Glutamatergic neuron (in vitro differentiated cells): ENCODE measurements at places on chromosomes 4 and X. TPM values are rescaled to one million over a fixed set of nuclear protein-coding genes. Genes with fewer than 3 reads are reported as not detected.

DNA sequence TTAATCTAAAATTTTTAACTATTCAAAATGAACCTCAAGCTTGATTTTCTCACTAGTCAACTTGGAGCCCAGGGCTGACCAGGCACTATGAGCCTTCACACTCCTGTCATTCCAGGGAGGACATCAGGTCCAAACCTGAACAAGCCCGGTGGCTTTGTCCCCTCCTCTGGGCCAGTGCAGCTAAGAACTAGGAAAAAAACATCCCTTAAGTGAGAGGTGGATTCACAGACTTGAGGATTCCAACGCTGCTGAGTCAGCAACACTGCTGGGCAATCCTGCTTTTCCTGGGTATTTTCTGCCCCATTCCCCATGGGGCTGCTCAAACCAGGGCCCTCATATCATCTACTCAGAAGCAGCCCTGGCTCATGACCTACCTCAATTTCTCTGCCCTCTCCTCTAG is 4.0 kb downstream of the RNF212 start:
- peak overlapping the region; percentile 3 for H3K4me3 ChIP-seq
- H3K27me3 ChIP-seq = peaks cover 7% of the 10 kb centered on the region
- H3K27ac ChIP-seq = no peak overlapping the region

GRCh38 chr4:71367546-71367945 is 28.7 kb downstream of the SLC4A4 start:
- H3K36me3 ChIP-seq = no peaks in the 10 kb centered on the region
- no peaks in the 10 kb centered on the region for H3K27me3 ChIP-seq
- peaks cover 11% of the 10 kb centered on the region for H3K4me1 ChIP-seq
- no peak overlapping the region for H3K27ac ChIP-seq
- no peak overlapping the region for H3K4me3 ChIP-seq

DNA sequence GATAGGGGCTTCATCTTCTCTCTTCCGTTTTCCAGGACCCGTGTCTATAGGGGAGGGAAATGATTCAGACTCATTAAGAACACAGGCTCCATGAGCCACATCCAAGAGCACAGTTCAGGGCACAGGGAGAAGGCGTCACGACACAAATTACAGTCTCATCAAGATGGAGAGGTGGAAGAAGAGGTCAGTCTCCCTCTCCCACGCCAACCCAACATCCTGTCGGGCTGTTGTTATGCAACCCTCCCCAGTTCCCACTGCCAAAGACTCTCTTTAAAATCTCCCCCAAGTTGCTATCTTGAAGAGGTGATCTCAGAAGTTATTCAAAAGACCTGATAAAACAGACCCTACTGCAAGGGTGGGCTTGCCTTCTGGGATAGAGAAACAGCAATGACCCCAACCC is 12.6 kb downstream of the ZMYM3 start:
- no peak overlapping the region for H3K27ac ChIP-seq
- H3K36me3 ChIP-seq = no peaks in the 10 kb centered on the region
- no peak for DNase-seq
- no peak overlapping the region for H3K4me3 ChIP-seq
- no peaks in the 10 kb centered on the region for H3K4me1 ChIP-seq
- peaks cover 2% of the 10 kb centered on the region for H3K27me3 ChIP-seq

GRCh38 chr4:32133734-32134133 is 1413.6 kb downstream of the PCDH7 start:
- no peak for DNase-seq
- no peak overlapping the region for H3K27ac ChIP-seq
- H3K27me3 ChIP-seq = no peaks in the 10 kb centered on the region
- no peaks in the 10 kb centered on the region for H3K36me3 ChIP-seq
- no peaks in the 10 kb centered on the region for H3K4me1 ChIP-seq

DNA sequence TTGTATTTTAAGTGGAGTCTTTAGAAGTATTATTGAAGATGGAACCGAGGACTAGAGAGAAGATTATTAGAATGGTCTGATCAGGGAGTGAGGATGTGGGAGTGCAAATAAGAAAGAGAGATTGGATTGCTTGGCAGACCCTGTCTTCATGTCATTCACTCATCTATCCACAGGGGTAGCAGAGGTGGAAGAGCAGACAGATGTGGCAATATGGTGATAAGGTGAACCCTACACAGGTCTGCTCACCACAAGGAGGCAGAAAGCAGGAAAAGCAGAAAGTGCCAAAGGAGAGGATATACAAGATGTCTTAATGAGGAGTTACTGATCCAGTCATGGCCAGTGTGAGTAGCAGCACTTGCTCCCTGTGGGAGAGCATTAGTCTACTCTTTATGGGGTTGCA is 129.4 kb downstream of the MAGEE2 start:
- no peaks in the 10 kb centered on the region for H3K27me3 ChIP-seq
- peaks cover 6% of the 10 kb centered on the region for H3K36me3 ChIP-seq
- H3K27ac ChIP-seq = no peak overlapping the region
- H3K4me3 ChIP-seq = no peak overlapping the region
- no peak for DNase-seq

DNA sequence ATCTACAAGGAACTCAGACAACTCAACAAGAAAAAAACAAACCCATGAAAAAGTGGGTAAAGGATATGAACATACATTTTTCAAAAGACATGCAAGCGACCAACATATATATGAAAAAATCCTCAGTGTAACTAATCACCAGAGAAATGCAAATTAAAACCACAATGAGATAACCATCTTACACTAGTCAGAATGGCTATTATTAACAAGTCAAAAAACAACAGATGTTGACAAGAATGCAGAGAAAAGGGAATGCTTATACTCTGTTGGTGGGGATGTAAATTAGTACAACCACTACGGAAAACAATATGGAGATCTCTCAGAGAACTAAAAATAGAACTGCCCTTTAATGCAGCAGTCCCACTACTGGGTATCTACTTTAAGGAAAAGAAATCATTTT is 12.1 kb downstream of the NIPAL1 start:
- no peaks in the 10 kb centered on the region for H3K27me3 ChIP-seq
- no peak for DNase-seq
- H3K4me3 ChIP-seq = no peak overlapping the region
- H3K36me3 ChIP-seq = no peaks in the 10 kb centered on the region
- H3K27ac ChIP-seq = no peak overlapping the region

DNA sequence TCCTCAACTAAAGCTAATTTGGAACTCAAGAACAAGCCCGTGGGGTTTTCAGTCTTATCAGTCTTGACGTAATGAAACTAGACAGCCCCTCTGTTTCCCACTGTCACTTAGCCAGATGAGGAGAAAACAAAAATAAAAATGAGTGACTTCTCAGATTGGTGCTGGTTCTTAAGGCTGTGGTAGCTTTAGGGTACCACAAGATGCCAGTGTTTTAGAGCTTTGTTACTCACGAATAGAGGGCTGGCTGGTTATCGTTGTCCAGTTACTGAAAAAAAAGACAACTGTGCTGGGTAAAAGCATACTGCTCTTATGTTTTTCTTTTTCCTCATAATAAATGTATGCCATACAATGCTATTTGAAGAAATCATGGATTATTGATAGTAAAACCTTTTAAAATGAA is 796.7 kb downstream of the RAPGEF2 start:
- no peak for DNase-seq
- no peak overlapping the region for H3K4me3 ChIP-seq
- H3K36me3 ChIP-seq = no peaks in the 10 kb centered on the region
- peaks cover 3% of the 10 kb centered on the region for H3K4me1 ChIP-seq
- peaks cover 1% of the 10 kb centered on the region for H3K27me3 ChIP-seq
- H3K27ac ChIP-seq = no peak overlapping the region

- no peak overlapping the region for H3K4me3 ChIP-seq
- no peak for DNase-seq
- H3K27me3 ChIP-seq = no peaks in the 10 kb centered on the region
- H3K27ac ChIP-seq = no peak overlapping the region
Measured at GRCh38 chr4:145420595-145421214, 60.9 kb upstream of the SMAD1 start.

GRCh38 chrX:631802-632365 is 1.3 kb downstream of the SHOX start:
- H3K27me3 ChIP-seq = peaks cover 44% of the 10 kb centered on the region
- peaks cover 18% of the 10 kb centered on the region for H3K4me1 ChIP-seq
- no peak for DNase-seq
- H3K27ac ChIP-seq = no peak overlapping the region

- H3K27ac ChIP-seq = no peak overlapping the region
- no peak overlapping the region for H3K4me3 ChIP-seq
- H3K36me3 ChIP-seq = no peaks in the 10 kb centered on the region
Measured at GRCh38 chr4:55020131-55020530, 105.3 kb downstream of the KDR start.

Gene AR
- 0.56 TPM for total RNA-seq

DNA sequence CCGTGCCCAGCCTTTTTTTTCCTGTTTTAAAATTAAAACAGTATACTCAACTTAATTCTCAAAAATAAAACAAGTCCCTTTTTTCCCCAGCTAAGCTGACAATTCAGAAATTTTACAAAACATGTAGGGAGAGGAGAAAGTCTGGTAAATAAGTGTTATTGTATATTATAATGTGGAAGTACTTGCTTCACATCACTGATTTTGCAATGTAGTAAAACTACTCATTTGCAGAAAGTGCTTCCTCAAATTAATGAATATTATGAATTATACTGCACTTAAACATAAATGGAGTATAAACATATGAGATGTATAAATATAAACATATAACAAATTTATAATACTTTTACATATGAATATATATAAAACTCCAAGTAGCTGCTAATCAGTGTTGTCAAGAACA is 11.6 kb upstream of the H2AZ1 start:
- H3K27me3 ChIP-seq = peaks cover 1% of the 10 kb centered on the region

DNA sequence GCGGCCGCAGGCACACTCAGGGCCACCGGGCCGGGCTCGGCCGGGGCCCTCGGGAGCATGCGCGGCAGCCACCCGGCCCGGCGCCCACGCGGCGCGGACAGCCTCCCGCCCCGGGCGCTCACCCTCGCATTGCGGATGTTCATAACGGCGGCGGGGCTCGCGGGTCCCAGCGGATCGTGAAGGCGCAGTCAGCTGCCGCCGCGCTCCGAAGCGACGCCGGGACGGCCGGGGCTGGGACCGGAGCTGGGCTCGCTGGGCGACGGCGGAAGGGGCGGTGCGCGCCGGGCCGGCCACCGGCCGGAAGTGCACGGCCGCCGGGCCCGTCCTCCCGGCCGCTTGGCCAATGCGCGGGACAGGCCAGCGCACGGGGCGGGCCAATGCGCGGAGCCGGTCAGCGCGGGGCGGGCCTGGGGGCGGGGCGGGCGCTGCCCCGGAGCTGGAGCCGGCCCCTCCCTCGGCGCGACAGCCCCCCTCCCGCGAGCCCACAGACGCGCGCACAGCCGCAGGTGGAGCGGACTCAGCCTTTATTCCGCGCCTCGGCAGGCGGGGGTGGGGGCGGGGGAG is at the start of gene NAA10:
Gene NAA10 (minus strand): TSS at position 276 of the 564 bp plus-strand sequence. CDS start 133 bp downstream, at position 143.
- H3K36me3 ChIP-seq = no peaks in the 10 kb centered on the region
- no peaks in the 10 kb centered on the region for H3K4me1 ChIP-seq
- peak within 1 kb of the TSS; percentile 48 for H3K27ac ChIP-seq
- DNase-seq = peak; percentile 73
- peaks cover 2% of the 10 kb centered on the region for H3K27me3 ChIP-seq

- DNase-seq = no peak
- H3K27me3 ChIP-seq = peaks cover 5% of the 10 kb centered on the region
- peak overlapping the region; percentile 22 for H3K27ac ChIP-seq
Measured at GRCh38 chr4:1337376-1337831, 9.6 kb upstream of the UVSSA start.
